HEK293T (cell line): ENCODE measurements at places on chromosomes 3 and 15.

- no peak for DNase-seq
Measured at GRCh38 chr15:48644467-48644826, 1.1 kb downstream of the FBN1 start.

DNA sequence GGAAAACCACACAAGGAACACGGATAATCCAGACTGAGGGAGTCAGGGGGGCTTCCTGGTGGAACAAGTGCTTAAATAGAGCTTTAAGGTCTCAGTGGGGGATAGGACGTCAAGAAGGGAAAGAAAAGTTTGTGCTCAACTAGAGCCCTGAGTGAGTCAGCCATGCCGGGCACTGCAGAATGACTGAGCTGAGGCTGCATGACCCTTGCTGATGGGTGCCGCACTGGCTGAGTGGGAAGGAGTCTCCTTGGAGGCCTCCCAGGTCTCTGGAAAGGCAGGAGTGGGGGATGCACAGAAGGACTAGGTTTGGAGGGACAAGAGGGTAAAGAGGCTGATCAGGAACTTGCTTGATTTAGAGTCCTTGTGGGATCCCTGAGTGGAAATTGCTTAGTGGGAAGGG, 150.3 kb downstream of the RPLP1 start:
- no peak for DNase-seq

GRCh38 chr15:38377636-38378035, 76.3 kb upstream of the FAM98B start:
- no peak for DNase-seq

DNA sequence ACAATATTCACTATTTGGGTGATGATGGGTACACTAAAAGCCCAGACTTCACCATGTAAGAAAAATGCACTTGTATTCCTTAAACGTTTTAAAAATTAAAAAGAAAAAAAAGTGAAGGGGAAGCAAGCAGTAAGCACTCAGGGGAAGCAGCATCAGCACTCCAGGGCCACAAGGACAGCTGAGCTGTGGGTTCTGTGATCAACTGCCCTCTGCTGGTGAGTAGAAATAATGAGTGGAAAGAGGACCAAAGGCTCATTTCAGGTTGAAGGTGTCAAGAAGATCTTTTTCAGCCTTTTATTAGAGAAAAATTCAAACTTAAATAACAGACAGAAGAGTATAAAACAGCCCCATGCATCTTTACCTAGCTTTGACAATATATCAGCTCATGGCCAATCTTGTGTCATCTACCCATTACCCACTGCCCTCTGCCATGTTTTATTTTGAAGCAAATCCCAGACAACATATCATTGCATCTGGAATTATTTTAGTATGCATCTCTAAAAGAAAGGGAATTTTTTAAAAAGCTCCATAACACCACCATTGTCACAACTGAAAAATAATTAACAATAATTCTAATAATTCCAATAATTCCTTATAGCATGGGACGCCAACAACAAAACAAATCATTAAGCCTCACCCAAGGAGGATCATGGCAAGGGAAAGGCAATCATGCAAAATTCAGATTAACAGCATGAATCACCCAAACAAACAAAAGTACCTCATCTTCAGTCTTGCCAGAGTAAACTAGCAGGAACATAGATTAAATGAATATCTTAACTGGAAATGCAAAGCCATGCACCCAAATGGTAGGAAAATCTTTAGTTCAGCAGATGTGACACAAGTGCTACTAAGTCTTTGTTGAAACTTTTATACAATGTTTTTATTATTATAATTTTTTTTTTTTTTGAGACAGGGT, 42.5 kb downstream of the TAMM41 start:
- DNase-seq = peak; percentile 65

DNA sequence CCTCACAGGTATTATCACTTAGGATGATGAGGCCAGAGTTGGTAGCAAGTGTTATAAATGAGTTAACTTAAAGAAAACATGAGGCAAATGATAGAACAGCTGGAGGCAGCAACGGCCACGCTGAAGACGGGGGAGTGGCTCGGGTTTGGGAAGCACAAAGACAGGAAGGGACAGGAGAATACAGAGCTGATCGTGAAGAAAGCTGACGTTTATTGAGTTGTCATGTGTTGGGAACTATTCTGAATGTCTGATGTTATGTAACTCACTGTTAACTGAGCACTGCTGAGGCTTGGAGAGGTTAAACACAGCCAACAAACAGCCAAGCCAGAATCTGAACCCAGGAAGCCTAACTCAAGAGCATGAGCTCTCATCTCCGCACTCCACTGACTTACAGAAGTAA, 42.3 kb downstream of the FGD5 start:
- no peak for DNase-seq

DNA sequence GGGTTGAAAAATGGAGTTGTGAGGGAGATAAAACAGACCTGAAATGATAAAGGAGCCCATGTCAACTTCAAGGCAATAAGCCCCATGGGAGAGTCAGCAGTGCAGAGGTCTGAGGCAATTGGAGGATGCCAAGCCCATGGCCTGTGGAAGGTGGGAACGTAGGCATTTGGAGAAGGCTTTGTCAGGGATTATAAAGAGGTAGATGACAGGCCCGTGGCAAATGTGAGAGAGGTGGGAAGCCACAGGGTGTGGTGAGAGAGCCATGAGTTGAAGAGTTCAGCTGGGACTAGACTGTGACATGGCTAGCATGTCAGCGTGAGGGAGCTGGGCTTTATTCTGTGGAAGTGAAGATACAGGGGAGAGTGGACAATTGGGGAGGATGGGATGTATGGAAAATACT, 35.4 kb downstream of the MFSD1 start:
- DNase-seq = no peak

GRCh38 chr3:65939801-65940246, 98.9 kb downstream of the MAGI1 start:
- DNase-seq = no peak

DNA sequence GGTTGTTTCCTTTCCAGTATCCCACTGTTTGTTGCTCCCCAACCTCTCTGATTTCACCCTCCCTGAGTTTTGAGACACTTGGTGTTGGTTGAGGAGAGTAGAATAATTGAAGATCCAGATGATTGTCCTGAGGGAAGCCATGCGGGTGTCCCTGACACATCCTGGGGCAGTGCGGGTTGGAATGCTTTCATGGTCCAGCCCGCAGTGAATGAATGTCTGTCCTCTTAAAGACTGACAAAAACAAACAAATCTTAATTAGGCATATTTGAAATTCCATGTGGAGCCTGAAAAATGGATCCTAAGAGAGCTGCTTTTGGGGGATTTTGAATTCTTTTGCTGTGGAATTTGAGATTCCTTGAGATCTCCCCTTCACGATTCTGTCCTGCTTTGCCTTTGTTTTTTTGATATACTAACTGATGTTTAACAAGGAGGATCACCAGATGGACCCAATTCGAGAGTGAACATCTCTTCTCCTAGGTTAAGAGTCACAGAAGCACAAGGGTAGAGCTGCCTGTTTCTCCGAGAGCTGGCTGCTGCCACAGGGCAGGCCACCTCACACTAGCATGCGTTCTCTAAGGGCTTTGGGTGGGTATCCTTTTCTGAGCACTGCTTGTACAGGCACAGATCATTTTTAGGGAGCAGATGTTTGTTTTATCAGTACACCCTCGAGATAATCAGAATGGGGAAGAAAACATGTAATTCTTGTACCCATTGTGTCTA, 47.4 kb downstream of the GPR171 start:
- DNase-seq = no peak

GRCh38 chr15:48939648-48940047, 24.1 kb downstream of the SHC4 start:
- DNase-seq = no peak

GRCh38 chr3:31932990-31933389, 48.1 kb downstream of the OSBPL10 start:
- DNase-seq = no peak

DNA sequence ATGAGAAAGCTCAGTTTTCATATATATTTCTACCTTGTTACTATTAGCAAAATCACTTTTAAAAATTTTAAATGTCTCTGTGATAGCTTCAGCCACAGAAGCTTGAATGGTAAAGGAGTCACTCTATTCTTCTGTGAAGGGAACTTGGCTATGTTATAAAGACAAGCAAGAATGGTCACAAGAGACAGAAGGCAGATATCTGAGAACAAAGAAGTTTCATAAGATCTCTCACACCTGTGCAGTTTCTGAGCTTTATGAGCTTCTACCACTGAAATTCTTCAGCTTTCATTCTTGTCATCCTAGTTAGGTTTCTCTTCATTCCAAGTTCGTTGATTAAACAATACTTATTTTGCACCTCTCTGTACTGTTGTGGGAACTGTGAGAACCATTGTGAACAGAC, 853.4 kb downstream of the IGSF11 start:
- no peak for DNase-seq

DNA sequence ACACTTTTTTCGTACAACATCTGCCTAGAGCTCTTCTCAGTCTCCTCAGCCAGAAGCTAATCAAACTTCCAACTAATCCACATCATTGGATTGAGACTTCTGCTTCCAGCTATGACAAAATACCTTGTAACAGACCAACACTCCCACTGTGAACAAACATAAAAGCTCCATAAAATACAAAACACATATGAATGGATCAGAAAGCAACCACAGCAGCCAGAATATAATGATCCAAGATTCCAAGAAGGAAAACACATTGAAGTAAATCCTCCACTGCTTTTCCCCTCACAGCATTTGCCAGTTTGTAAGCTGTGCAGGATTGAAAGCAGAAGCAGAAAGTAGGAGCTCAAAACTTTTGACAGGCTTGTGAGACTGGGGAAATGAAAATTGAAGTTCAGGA, 863.2 kb downstream of the TUSC7 start:
- DNase-seq = no peak

DNA sequence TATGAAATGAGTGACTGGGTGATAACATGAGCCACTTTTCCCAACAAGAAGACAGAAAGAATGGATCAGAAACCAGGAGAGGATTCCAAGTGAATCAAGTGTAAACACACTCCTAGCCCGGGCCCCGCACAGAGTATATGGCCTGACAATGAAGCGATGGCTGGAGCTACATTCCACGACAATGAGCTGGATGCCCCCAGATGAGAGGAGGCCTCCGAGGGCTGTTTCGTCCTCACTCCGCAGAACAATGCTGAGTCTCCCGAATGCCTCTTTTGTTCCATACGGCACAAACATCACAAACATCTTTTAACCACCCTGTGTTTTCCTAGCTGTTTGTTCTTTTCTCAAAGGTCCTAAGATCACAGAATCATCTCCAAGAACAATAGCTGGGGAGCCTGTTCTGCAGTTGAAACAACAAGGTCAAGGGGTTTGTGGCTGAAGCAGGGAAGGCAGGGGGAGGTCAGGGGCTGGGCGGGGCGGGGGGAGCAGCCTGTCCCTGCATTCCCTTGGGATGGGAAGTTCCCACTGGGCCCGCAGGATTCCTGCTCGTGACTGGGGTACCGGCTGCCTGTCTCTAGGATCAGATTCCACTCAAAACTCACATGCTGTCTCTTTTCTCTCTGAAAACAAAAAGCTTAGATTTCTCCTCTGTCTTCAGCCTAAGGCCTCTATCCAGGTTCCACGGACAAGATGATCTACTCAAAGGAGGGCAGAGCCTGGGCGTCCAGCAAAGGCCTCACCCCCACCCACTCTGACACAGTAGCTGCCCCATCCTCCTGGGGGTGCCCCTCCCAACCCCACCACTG, 151.3 kb downstream of the XXYLT1 start:
- no peak for DNase-seq

- DNase-seq = no peak
Measured at GRCh38 chr15:84661001-84661400, 3.0 kb upstream of the NMB start.

GRCh38 chr15:88651971-88652370, 13.2 kb downstream of the ISG20 start:
- DNase-seq = no peak

GRCh38 chr3:162295323-162295983, 798.8 kb downstream of the OTOL1 start:
- DNase-seq = no peak

DNA sequence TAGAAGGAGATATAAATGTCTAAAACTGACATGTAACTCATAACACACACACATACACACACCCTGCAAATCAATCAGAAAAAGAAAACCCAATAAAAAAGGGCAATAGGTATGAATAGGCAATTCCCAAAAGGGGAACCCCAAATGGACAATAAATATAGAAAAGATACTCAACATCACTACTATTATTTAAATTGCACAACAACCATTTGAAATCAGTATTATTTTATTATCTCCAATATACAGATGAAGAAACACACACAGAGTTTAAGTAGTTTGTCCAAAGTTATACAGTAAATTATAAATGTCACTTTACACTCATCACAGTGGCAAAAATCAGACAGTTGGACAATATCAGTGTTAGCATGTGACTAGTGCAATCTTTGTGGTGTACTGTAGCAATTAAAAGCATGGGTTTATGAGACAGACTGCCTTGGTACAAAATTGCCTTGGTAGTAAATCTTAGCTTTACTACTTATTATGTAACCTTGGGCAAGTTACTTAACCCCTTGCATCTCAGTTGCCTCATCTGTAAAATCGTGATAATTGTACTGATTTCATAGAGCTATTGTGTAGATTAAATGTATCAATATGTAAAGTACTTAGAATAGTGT, 3.4 kb upstream of the FSTL1 start:
- DNase-seq = no peak

DNA sequence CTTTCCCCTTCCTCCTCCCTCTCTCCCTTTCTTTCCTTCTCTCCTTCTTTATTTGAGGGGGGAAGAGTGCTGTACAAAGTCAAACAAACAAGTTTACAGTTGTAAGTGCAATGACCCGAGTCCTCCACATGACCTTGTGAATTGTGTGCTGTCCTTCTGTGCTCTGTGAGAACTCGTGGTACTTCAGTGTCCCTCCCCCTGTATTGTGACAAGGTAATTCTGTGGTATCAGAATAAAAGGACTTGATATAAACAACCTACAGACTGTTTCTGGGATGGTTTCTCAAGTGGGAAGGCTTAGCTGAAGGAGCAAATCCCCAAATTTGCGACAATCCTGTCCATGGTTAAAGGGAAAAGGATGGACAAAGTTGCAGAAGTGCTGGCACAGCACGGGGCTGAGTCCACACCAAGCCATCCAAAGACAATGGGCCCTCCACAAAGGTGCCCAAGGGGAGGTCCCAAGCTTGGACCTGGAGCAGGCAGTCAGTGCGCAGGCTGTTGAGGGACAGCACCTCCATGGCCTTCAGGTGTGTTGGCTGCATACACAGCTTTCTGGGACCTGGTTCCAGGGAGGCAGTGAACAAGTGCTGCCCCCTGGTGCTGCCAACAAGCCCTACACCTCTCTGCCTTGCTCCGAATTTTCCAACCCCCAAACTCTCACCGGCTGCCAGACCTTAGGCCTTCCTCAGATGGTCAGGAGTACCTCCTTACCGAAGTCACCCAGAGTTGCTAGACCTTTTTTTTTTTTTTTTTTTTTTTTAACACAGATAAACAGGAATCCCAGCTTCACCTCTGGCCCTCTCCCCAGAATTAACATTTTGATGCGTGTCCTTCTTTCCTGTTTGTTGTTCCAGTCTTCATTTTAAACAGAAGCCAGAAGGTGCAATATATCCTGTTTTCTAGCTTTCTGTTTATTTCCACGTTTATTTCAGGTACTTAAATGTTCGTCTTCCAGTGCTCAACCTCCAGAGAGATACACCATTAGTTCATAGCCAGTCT, 2.6 kb upstream of the APEH start:
- DNase-seq = peak; percentile 83

- DNase-seq = no peak
Measured at GRCh38 chr15:61220125-61220524, 9.0 kb downstream of the RORA start.
